Stimulated activated CD8-positive, alpha-beta memory T cell treated with anti-CD3 and anti-CD28 coated beads, Interleukin-15, amount 100 ng/mL, for 1 hour (primary cell): ENCODE measurements at places on chromosomes 3 and 15.

- no peak for DNase-seq
Observed at GRCh38 chr3:48595075-48595525, at the start of gene COL7A1. COL7A1 (minus strand) TSS chr3:48595329; CDS start chr3:48595159, 170 bp downstream.

- no peak for DNase-seq
Observed at GRCh38 chr3:46356276-46356675, 2.4 kb downstream of the CCR2 start.

- DNase-seq = no peak
Observed at GRCh38 chr3:188899881-188900280, 271.9 kb upstream of the TPRG1 start.

GRCh38 chr3:27290760-27291159 lies 78.4 kb downstream of the NEK10 start:
- DNase-seq = no peak
